ENCODE measurements at places on chromosomes 7 and 10. TPM values are rescaled to one million over a fixed set of nuclear protein-coding genes. Genes with fewer than 3 reads are reported as not detected.

SUFU gene
- 0.79 TPM for total RNA-seq

AS3MT gene
- total RNA-seq, result 2.1 TPM

WDR86 gene
- total RNA-seq, result 0.13 TPM

C10orf53 gene
- total RNA-seq, result not detected

SFXN3 gene
- 16.1 TPM for total RNA-seq

HOGA1 gene
- total RNA-seq, result 0.13 TPM

PCLO gene
- total RNA-seq, result 3.8 TPM

SLC26A3 gene
- not detected for total RNA-seq

LIPJ gene
- total RNA-seq, result not detected

CFAP46 gene
- total RNA-seq, result 0.38 TPM

DCLRE1A gene
- 6.8 TPM for total RNA-seq

CPXM2 gene
- under 0.01 TPM for total RNA-seq

SYT15B gene
- not detected for total RNA-seq

MUC3A gene
- total RNA-seq, result not detected

All from bronchial epithelial cell (primary cell).